ENCODE measurements at places on chromosomes 6 and 20.
A peak's percentile ranks its signal among the peaks of the same experiment; 100 is the strongest.

GRCh38 chr6:114033606-114034005 lies 62.7 kb upstream of the HDAC2 start:
- DNase-seq: no peak

DNA sequence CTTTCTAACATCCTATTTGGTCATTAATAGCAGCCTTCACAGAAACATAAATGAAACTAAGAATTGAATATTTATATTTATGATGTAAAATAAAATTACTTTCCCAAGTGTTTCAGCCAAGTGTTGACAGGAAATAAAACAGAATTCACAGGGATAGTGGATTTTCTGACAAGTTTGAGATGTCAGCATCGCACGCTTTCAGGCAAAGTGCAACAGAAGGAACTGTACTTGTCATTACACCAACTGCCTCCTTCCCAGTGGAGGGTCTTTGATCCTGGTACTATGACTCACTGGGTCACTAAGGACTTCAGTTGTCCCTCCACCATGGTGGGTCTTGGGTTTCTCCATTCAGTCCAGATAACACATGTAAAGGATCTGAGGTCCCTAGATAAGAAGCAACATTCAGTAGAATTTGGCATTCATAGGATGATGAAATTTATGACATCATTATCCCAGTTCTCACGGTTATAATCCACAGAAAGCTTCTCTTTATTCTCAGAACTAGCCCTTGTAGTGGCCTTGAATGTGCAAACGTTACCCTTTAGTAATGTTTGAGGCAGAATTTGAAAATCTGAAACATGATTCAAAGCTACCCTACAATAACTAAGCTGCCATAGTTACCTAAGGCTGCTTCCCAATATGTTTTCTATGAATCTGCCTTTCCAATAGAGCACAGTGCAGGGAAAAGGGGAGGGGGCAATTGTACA lies 3.8 kb upstream of the TNFAIP3 start:
- no peak for DNase-seq

DNA sequence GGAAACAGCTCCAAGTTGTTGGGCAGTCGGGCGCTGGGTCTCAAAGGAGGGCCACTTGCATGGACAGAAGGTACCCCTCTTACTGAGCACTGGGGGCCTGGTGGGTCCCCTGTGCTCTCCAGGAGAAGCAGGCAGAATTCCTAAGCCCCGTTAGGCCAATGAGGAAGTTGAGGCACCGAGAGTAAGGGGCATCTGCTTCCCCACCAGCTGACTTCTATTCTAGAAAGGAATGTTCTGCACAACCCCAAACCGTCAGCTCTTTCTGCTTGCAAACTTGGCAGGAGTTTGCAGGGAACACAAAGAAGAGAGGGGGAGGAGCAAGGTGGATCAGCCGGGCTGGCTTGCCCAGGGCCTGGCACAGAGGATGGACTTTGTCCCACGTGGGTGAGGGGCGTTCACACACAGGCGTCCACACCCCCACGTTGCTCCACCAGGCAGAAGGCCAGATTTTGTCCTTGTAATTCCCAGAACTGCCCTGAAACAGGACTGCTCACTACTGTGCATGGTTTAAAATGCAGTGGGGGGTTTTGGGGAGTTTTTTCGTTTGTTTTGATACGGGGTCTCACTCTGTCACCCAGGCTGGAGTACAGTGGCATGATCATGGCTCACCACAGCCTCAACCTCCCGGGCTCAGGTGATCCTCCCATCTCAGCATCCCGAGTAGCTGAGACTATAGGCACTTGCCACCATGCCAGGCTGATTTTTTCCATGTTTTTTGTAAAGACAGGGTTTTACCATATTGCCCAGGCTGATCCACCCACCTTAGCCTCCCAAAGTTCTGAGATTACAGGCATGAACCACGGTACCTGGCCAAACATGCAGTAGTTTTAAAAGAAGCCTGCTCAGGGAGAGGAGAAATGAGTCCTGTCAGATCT lies 93.3 kb downstream of the SNX5 start:
- no peak for DNase-seq

GRCh38 chr6:1062786-1063545 lies 248.9 kb upstream of the FOXQ1 start:
- DNase-seq: no peak

DNA sequence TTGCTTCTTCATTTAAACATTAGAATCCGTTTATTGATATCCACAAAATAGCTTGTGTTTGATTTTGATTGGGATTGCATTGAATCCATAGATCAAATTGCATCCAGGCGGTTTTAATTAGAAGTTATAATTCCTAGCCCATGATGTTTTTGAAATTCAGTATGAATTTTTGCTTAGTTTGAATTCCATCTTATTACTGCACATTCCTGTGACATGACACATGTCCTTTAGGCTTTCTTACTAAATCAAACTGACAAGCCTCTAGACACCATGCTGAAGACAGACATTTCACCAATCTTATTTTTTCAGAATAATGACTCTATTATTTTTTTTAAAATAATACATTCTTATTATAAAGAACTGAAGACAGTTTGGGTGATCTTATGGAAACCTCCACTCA lies 21.4 kb upstream of the PI16 start:
- no peak for DNase-seq

- no peak for DNase-seq
Observed at GRCh38 chr6:100517106-100517505, 52.4 kb upstream of the SIM1 start.

DNA sequence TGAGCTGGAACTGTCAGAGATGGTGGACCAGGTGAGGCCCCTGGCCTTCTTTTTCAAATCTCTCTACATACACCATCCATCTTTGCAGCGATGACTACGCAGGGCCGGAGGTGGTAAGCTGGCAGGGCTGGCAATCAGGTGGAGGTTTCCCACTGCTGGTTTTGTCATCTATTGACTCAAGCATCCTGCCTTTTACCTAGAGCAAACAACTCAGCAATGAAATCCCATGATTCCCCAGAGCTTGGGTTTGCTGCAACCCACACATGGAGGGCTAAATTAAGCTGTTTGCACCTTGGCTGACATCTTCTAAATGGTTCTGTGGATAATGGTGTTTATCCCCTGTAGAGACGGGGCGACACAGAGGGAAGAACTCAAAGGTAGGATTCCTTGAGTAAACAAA lies 170.2 kb downstream of the SCP2D1 start:
- DNase-seq: no peak

DNA sequence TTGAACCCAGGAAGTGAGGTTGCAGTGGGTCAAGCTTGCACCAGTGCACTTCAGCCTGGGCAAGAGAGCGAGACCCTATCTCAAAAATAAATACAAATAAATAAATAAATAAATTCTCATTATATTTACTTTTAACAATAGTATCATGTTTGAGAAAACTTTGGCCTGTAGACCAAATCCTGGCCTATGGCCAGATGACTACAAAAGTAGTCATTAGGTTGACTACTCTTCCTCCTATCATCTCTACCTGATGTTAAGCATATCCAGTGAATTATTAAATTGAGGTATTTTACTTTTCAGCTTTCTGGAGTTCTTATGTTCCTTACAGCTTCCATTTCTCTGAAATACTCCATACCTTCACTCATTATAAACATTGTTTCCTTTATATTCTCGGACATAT lies 280.6 kb downstream of the LAMA2 start:
- DNase-seq: no peak

GRCh38 chr20:37361336-37361735 lies 15.4 kb downstream of the SRC start:
- DNase-seq: no peak

DNA sequence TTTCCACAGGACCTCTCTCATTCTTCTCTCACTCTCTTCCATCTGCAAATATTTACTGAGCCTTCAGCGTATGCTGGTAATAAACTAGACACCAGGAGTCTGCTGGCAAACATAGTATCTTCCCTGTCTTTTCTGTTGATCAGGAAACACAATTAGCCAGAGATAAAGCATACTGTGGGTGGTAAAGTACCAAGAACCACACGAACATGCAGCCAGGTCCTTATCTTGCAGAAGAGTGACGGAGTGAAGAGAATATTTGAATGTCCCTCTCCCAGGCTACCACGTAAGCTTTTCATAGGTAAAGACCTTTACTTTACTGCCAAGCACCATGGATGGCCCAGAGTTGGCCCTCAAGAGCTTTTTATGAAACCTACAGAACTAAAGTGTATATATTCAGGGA lies 13.3 kb downstream of the FHL5 start:
- no peak for DNase-seq

GRCh38 chr20:32057656-32058184 lies 5.7 kb downstream of the HCK start:
- no peak for DNase-seq

GRCh38 chr6:308768-309167 lies 16.5 kb downstream of the DUSP22 start:
- DNase-seq: no peak

- DNase-seq: peak; percentile 22
Observed at GRCh38 chr20:36399147-36399968, 93.2 kb downstream of the DLGAP4 start.

GRCh38 chr20:18712882-18713281 lies 100.7 kb upstream of the SCP2D1 start:
- no peak for DNase-seq

- DNase-seq: no peak
Observed at GRCh38 chr20:62267543-62267942, 29.2 kb downstream of the OSBPL2 start.

DNA sequence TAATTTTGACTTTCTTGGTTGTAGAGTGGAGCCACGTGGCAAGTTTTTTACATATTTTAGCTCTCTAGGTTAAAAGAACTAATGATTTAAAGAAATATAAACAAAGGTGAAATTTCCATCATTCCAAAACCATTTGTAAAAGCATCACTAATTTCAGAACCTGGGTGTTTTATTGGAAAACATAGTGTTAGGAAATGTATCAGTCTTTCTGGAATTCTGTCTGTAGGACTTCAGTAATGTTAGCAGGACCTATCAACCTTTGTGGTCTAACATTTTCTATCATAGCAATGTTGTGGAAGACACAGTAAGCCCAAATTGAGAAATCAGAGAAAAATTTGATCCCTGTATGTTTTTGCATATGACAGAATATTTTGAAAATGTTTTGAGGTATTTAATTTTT lies 28.3 kb downstream of the L3MBTL3 start:
- no peak for DNase-seq

DNA sequence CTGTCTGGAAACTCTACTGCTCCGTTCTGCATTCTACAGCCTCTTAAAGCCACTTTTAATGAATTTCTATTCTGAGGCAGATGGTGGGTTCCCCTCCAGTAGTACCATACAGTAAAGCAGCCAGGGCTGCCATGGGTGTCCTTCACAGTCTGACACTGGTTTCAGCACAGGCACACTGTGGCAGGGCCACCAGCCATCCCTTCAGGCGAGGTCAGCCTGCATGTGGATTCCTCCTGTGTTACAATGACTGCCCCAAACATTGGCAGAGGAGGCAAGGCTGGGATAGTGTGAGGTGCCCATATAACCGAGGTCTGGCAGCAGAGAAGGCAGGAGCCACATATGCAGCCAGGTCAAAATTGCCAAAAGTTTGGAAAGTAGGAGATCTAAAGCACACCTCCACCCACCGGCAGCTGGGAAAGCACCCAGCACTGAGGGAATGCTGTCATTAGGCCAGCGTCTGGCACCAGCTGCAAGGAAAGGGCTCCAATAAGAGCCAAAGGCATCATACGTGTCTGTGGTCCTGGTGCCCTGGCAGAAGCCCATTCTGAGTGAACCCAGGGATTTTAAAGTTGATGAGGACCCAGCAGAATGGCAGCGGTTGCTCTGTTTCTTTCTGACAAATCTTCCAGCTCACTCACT lies 24.0 kb downstream of the STK35 start:
- no peak for DNase-seq

- no peak for DNase-seq
Observed at GRCh38 chr6:94562846-94563245, 1014.5 kb upstream of the MANEA start.

- DNase-seq: peak; percentile 50
Observed at GRCh38 chr6:26660000-26660361, 435 bp upstream of the ZNF322 start.

DNA sequence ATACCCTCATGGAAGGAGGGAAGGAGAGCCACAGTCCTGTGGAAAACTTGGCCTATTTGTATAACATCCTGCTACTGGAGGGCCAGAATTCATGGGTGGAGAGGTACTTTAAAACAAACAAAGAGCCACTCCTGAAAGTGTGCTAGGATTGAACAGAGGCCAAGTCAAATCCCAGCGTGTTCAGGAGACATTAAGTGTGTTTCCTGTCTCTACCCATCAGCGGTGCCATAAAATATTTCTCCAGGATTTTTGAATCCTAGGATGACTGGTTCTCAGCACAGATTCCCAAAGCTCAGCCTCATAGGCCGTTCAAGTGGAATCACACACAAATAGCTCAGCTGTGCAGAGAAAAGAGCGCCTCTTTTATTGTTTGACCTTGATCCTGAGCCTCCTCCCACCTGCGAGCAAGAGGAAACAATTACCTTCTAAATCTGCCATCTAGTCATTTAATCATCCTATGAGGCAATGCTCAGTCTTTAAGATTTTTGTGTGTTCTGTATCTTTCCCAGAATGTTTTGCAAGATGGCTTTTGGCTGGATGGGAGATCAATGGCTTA lies 31.8 kb upstream of the RALGAPA2 start:
- no peak for DNase-seq

DNA sequence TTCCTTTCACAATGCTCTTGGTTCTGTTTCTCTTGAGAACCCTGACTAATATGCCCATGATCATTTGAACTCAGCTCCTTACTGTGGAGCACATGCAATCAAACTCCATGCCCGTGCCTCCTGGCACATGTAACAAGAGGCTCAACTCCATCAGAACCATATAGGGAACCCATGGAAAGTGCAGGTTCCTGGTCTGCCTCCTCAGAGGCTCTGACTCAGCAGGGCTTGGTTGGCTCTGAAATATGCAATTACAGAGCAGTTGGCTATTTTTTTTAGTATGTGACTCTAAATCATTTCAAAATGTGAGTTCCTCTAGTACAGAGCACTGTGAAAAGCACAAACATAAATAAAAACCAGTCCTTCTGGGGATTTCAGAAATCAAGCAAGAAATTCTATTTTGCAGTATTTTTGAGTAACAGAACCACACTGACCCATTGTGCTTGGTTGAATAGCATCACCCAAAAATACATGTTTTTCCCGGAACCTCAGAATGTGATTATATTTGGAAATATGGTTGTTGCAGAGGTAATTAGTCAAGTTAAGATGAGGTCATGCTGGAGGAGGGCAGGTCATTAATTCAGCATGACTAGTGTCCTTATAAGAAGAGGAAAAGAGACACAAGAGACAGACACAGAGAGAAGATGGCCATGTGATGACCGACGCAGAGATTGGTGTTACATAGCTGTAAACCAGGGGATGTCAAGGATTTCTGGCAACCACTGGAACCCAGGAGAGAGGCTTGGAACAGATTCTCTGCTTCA lies 13.2 kb upstream of the MAP3K4 start:
- DNase-seq: no peak

- no peak for DNase-seq
Observed at GRCh38 chr20:51749674-51750036, 18.5 kb downstream of the ATP9A start.

Data from CD4-positive, alpha-beta T cell treated with Interleukin-17A for 1 hour (primary cell).